ENCODE measurements at places on chromosomes 3 and 15.
A peak's percentile ranks its signal among the peaks of the same experiment; 100 is the strongest.

DNA sequence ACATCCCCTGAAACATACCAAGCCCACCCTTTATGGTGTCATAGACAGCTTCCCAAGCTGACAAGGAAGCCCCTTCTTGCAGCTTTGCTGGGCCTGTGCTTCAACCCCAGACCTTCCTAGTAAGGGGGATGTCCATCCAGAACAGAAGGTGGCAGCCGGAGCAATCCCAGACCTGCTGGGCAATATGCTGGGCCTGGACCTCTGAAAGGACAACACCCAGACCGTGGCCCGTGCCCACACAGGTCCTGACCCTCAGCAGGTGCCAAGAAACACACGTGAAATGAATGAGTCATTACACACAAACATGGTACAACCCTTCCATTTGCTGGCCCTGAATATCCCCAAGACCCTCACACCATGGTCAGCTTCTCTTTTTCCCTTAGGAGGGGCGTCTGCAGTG is 19.8 kb upstream of the VILL start:
- DNase-seq: no peak

- DNase-seq: no peak
These were observed 3.2 kb downstream of the LRRFIP2 start for GRCh38 chr3:37171144-37171543.

GRCh38 chr15:33737687-33738601 is 230.4 kb upstream of the CHRM5 start:
- peak; percentile 24 for DNase-seq

DNA sequence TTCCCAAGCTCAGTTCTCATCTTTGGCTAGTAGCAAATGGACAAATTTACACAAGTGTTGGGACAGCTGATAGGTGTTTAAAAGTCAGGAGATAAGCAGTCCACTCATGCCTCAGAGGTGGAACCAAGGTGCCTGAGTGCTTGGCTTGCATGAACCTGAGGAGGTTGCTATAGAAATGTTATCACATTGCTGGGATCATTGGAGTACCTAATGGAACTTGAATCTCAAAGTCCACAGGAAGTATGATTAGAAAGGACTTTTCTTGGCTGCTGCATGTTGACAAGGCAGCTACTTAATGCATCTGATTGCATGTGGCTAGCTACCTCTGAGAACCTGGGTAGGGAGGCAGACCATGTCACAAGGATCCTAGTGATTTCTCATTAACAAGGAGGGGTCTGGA is 39.5 kb upstream of the C3orf80 start:
- DNase-seq: no peak

DNA sequence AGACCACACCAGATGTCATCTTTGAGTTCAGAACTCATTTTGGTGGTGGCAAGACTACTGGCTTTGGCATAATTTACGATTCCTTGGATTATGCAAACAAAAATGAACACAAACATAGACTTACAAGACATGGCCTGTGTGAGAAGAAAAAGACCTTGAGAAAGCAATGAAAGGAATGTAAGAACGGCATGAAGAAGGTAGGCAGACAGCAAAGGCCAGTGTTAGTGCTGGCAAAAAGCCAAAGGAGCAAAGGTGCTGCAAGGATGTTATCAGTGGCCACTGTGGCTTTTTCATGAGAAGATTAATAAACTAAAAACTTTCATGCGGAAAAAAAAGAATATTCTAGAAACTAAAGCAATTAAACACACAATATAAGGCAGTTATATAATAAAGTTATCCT is 21.9 kb downstream of the AAGAB start:
- DNase-seq: no peak

DNA sequence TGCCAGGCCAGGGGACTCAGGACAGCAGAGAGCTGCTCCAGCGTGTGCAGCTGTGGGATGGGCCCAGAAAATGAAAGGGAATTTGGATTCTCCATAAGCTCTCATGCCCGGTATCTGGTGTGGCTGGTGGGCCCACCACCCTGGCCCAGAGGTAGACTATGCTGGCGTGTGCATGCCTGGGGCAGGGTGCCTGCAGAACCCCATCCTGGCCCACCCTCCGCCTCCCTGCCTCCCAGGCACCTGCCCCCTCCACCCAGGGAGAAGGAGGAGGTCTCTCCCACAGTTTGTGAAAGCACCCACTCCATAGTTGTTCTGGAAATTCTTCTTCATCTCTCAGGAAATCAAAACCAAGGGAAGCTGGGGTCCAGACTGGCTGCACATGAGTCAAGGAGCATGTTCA is 112.9 kb downstream of the ADCY5 start:
- DNase-seq: no peak

GRCh38 chr15:100764778-100765466 is 114.7 kb upstream of the ALDH1A3 start:
- no peak for DNase-seq

DNA sequence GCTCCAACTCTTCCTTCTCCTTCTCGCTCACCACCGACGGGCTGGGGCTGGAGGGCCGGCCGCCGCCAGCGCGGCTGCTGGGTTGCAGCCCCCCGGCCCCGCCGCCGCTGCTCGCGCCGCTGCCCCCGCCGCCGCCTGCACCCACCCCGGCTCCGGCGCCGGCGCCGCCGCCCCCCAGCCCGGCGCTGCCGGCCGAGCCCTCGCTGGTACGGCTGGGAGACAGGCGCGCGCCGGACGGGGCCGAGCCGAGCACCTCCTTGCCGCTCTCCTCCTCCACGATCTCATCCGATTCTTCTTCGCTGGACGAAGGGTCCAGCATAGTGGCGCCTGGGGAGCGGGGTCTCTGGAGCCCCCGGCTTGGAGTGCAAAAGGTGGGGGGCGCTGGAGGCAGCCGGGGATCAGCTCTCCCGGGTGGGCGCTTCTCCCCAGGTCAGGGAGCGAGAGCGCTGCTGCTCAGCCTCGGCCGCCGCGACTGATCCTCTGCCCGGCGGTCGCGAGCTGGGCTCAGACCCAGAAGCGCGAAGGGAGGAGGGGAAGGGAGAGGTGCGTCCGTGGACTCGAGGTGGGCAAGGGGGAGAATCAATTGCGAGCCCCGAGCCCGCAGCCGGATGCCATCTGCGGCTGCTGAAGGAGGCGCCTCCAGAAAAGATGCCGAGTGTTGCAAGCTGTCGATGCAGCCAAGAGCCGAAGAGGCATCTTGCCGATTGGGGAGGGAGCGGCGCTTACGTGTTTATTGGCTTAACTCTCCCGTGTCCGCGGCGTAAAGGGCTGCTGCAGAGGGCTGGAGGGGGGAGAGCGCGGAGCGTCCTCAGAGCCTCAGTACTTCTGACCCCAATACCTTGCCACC is at the start of gene CADPS:
Gene CADPS (minus strand): TSS at position 706 of the 847 bp plus-strand sequence. CDS start 387 bp downstream, at position 319.
- peak; percentile 62 for DNase-seq

GRCh38 chr3:15387171-15387581 is 40.2 kb downstream of the METTL6 start:
- DNase-seq: no peak

GRCh38 chr3:184459355-184459754 is 79.5 kb downstream of the CHRD start:
- DNase-seq: no peak

DNA sequence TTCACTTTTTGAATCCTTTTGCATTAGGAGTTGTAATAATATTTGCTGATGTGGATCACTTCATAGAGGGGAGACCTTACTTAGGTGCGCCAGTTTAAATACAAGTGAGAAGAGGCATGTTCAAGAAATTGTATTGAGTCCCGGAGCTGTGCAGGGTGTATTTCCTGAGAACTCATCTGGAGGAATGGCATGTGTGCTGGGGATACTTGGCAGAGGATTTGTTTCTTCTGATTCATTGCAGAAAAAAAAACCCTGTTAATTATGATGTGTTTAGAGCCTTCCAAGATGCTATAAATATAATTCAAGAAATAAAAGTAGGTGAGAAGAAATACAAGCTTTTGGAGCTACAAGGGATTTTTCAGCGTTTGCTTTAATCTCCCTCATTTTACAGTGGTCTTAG is 97.6 kb downstream of the TPRG1 start:
- DNase-seq: no peak

- no peak for DNase-seq
These were observed 45.8 kb downstream of the HAPLN3 start for GRCh38 chr15:88849376-88850072.

DNA sequence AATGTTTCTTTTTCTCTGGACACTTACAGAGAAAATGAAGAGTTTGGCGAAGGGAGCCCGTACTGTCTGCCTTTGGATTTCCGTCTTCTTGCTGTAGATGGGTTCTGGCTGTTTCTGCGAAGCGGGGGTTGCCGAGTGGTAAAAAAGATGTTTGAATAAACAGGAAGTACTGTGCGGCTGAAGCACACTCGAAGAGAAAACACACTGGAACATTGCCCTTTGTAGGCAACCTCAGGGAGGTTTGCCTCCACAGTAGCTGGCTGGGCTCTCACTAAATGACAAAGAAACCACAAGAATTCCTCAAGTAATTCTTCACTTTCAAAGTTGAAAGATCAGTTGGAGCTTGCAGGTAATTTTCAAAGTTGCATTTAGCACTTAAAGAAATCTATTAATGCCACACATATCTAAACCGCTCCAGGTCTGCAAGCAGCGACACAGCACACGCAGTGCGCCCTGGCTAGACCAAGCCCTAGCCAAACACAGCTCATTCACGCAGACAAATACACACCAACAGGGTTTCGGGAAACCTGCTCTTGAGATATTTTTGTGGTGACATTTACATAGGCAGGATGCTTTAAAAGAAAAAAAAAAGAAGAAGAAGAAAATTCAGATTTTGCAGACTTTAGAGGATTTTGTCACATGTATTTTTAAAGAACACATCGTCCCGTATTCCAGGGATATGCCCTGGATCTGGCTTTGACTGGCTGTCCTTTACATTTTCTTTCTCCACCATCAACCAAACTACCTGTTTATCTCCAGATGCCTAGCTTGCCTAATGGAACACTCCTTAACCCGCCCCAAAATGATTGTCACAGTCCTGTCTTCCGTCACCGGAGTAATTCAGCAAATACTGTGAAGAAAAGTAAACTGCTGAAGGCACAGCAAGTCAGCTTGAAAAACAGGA is 452.8 kb downstream of the FOXP1 start:
- DNase-seq: no peak

- no peak for DNase-seq
These were observed 265.8 kb downstream of the TAFA4 start for GRCh38 chr3:68666429-68667136.

GRCh38 chr3:114144909-114145688 is 33.8 kb downstream of the DRD3 start:
- no peak for DNase-seq

DNA sequence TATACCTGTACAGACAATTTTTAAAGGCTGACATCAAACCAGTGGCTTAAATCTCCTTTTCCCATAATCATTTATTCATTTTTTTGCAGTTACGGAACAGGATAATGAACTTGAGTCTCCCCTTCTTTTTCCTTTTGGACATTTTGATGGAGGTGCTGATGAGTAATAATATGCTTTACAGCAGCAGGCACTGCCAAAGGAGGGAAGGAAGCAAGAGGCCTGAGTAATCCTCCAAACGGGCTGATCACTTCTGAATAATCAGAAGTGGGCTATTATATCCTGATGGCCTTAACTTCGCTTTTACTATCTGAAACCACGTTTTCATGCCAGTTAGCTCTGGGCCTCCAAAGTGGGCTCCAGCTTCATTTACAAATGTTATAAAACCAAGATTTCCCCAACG is 527.2 kb downstream of the FOXP1 start:
- no peak for DNase-seq

- no peak for DNase-seq
These were observed 5.3 kb downstream of the FGD5 start for GRCh38 chr3:14823910-14824629.

GRCh38 chr15:70214276-70214675 is 116.6 kb upstream of the TLE3 start:
- no peak for DNase-seq

GRCh38 chr3:137131081-137131480 is 173.3 kb downstream of the IL20RB start:
- DNase-seq: no peak

GRCh38 chr3:188446766-188447165 is 292.8 kb downstream of the LPP start:
- no peak for DNase-seq

DNA sequence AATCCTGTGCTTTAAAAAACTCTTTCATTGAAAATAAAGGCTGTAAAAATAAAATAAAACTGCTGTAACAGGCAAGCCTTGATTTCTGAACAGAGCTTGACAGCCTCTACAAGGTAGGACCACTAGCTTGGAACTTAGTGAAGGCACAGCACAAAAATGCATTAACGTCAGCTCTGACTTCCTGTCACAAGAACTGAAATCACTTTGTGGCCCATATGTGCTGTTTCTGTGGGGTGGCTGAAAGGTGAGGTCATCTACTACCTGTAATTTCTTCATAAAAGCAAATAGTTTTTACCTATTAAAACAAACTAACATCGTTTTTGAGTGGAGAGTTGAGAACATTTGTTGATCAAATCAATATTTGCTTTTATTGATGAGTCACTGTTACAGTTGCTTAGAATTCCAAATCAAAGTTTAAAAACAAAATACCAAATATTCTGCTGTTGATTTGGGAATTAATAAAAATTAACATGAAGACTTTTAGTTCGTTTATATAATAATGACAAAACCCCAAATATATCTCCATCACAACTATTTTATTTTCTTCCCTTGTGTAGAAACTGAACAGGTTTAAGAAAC is 1034.1 kb downstream of the MCTP2 start:
- no peak for DNase-seq

DNA sequence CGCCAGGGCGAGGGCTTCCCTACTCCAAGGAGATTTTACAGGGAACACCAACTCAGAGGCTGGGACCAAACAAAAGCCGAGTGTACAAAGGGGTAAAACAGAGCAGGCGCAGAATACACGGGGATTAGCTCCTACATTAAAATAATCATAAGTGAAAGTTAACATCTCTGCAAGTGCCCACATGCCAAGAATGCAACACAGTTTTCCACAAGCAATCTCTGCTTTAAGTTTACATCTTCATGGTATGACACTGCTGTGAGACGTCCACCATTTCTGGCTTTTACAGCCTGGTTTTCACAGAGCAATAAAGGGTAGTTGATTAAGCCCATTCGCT is 500 bp upstream of the VGLL3 start:
- DNase-seq: no peak

GRCh38 chr3:108495717-108496116 is 14.7 kb downstream of the MYH15 start:
- DNase-seq: no peak

- no peak for DNase-seq
These were observed 97.1 kb upstream of the CHL1 start for GRCh38 chr3:99506-99905.

DNA sequence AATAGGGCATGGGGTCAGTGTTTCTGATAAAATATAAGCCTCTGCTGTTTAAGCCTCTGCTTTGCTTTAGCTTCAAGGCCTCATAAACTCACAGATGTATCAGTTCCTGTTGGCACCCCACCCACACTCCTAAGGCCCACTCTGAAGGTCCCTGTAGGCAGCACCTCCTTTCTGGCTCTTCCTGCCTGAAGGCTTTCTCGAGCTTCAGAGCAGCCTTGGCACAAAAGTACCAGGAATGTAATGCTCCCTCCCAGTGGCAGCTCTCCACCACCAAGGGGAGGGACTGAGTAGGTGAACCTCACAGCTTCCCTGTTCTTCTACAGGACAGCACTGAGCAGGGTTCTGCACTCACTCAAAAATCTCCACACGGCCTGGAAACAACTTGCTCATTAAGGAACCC is 102.2 kb downstream of the ABHD5 start:
- no peak for DNase-seq

Data from NCI-H2171 (cell line).